Testis (tissue), 5 donors: ENCODE measurements at places on chromosomes 11 and 22. TPM values are rescaled to one million over a fixed set of nuclear protein-coding genes. Genes with fewer than 3 reads are reported as not detected.

The SERPINH1 gene
- polyA plus RNA-seq, result 92.2 TPM

The OR52I2 gene
- polyA plus RNA-seq, result not detected

DNA sequence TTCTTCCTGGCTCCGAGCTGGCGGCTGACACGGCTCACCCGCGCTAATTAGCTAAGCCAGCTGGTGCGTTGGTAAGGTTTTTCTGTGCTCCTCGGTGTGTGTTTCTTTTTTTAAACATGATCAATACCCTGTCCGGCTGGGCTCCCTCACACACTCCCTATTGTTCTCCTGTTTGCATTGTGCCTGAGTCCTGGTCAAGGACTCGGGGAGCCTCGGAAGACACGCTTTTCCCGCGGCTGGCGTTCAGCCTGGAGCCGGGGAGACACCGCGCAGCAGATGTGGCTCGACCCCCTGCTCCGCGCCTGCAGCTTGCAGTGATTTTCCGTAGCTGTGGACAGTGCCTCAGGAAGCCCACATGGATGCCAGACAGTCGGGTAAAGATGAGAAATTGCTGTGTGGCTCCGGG is 454.9 kb upstream of the CADM1 start:
- H3K4me3 ChIP-seq, result peak overlapping the region; percentile 33
- no peak overlapping the region for H3K27ac ChIP-seq

The P2RY6 gene
- polyA plus RNA-seq, result 2.7 TPM

The OR10D3 gene
- not detected for polyA plus RNA-seq

The TRIM51 gene
- 0.20 TPM for polyA plus RNA-seq

DNA sequence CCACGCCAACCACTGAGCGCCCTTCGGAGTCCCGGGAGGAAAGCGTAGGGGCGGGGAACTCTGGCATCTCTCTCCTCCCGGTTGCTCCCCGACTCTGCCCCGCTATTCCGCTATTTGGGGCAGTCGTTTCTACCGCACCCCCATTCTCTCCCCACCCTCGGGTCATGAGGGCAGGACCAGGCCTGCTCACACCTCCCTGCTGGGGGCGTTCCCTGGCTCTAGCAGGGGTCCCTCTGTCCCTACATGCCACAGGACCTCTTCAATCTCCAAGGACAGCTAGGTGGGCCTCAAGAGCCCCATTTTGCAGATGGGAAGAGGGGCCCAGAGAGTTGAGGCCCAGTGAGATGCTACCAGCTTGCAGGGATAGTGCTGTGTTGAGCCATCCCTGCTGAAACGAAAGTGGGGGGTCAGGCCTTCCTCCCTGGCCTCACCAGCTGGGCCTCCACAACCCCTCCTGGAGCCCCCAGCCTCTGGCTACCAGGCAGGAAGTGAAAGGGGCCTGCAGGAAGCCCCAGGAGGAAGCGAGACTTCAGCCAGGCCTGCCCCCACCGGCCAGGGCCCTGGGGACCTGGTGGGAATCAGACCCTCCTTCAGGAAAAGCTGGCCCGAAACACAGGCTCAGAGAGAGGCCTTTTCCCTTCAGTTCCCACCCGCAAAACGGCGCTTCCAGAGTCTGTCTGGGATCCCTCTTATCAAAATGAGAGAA is 5.5 kb upstream of the SHISA8 start:
- peak overlapping the region; percentile 38 for H3K4me3 ChIP-seq
- H3K27ac ChIP-seq, result no peak overlapping the region
- no peak for DNase-seq
- H3K4me1 ChIP-seq, result peaks cover 7% of the 10 kb centered on the region

DNA sequence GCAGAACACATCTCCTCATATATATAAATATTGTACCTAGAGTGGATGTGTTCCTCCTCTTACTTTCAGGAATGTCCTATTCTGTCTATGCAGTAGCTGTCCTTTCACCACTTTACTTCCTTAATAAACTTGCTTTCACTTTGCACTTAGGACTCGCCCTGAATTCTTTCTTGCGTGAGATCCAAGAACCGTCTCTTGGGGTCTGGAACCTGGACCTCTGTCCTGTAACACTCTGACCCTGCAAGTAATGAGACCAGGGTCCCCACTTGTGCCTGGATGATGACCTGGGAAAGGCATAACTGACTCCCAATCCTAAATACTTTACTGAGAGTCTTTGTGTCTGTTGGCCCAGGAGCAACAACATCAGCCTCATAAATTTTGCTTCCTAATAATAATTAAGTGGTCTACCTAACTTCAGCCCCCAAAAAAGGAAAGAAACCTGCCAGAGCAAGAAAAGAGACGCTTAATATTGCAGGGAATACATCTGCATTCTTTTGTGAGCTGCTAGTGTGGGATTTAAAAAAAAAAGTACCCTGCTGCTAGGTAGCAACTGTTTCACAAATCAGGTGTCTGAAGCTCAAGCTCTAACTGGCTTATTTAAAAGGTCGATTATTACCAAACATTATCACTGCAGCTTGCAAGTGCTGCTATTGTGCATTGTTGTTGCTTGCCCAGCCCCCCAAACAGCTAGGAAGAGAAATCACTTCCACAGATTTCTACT is 69.3 kb downstream of the FAM168A start:
- H3K4me3 ChIP-seq, result no peak overlapping the region
- H3K27ac ChIP-seq, result peak overlapping the region; percentile 25
- H3K27me3 ChIP-seq, result no peaks in the 10 kb centered on the region
- peak; percentile 17 for DNase-seq

DNA sequence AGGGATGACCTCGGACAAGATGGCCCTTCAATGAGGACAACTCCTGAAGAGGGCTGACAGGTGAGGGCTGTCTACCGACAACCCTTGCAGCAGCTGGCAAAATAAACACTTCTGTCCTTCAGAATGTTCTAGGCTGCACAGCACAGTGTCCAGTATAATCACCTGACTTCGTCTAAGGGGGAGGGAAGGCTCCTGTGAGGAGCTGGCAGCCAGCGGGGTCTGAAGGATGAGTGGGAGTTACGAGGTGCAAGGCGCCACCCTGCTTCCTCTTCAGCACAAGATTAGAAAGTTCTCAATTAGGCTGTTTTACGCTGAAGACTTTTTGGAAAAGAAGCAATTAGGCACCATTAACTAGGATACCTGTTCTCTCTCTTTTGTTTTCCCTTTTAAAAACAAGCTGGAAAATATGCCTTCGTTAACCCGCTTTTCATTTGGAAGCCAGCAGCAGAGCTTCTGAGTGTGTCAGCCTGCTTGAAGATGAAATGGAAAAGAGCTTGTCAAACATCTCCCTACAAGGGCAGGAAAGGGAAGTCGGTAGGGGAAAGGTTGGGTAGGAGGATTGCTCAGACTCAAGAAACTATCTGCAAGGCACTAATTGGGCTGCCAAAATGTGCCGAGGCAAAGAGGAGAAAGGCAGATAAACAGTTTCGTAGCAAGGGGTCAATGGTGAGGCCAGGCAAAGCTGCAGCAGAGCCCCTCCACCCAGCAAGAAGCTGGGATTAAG is 592.2 kb upstream of the CADM1 start:
- DNase-seq, result no peak
- no peaks in the 10 kb centered on the region for H3K36me3 ChIP-seq
- H3K4me3 ChIP-seq, result no peak overlapping the region
- H3K27ac ChIP-seq, result no peak overlapping the region
- H3K27me3 ChIP-seq, result no peaks in the 10 kb centered on the region

- no peak overlapping the region for H3K4me3 ChIP-seq
- H3K36me3 ChIP-seq, result no peaks in the 10 kb centered on the region
- H3K4me1 ChIP-seq, result peaks cover 24% of the 10 kb centered on the region
- no peak for DNase-seq
- H3K27me3 ChIP-seq, result no peaks in the 10 kb centered on the region
These were observed 8.3 kb upstream of the MYRF start for GRCh38 chr11:61744181-61744580.

- DNase-seq, result no peak
- no peak overlapping the region for H3K4me3 ChIP-seq
- no peak overlapping the region for H3K27ac ChIP-seq
- peaks cover 6% of the 10 kb centered on the region for H3K4me1 ChIP-seq
These were observed 19.7 kb downstream of the SLC37A2 start for GRCh38 chr11:125082611-125083311.

The SOX10 gene
- polyA plus RNA-seq, result 6.1 TPM

- no peaks in the 10 kb centered on the region for H3K27me3 ChIP-seq
- no peak overlapping the region for H3K27ac ChIP-seq
- H3K4me1 ChIP-seq, result peaks cover 15% of the 10 kb centered on the region
These were observed 1.0 kb upstream of the ADSL start for GRCh38 chr22:40345271-40345670.

The MTFP1 gene
- polyA plus RNA-seq, result 5.7 TPM

DNA sequence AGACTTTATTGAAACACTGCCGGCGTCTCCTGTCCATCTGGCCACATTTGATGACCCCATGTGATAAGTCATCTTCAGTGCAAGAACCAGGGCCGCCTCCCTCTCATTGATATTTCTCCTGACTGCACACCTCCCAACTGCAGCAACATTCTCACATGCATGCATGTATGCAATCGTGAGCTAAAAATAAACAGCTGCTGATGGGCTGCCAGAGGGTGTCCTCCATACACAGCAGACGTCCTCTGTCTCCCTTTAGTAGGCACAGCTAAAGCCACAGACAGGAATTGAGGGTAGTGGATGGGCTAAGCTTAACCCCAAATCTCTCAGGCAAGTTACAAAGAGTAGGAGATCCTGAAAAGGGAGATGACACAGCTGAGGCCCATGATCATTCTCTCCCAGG is 106.7 kb upstream of the HSD17B12 start:
- no peaks in the 10 kb centered on the region for H3K36me3 ChIP-seq
- H3K27me3 ChIP-seq, result no peaks in the 10 kb centered on the region
- H3K4me1 ChIP-seq, result peaks cover 39% of the 10 kb centered on the region
- no peak overlapping the region for H3K27ac ChIP-seq

The ANKRD49 gene
- polyA plus RNA-seq, result 11.3 TPM

The TSPO gene
- polyA plus RNA-seq, result 42.8 TPM

DNA sequence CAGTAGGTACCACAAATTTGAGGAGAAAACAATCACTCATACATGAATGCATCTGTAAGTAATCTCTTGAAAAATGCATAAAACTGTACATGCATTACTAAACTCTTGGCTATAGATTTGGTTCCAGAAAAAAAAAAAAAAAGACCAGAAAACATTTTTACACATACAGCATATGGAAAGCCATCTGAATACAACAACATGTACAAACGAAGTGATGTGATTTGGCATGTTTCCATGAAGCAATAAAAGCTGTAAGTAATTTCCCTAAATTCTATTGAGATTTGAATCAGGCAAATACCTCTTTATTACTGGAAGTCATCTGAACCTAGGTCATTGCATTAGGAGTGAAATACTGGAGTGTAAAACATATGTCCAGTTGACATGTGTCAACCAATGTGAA is 31.9 kb upstream of the ZC3H12C start:
- no peak for DNase-seq
- H3K4me3 ChIP-seq, result no peak overlapping the region
- no peaks in the 10 kb centered on the region for H3K27me3 ChIP-seq

- no peak for DNase-seq
- H3K4me3 ChIP-seq, result no peak overlapping the region
- H3K27ac ChIP-seq, result no peak overlapping the region
- no peaks in the 10 kb centered on the region for H3K4me1 ChIP-seq
- no peaks in the 10 kb centered on the region for H3K36me3 ChIP-seq
These were observed 866.0 kb downstream of the BRD1 start for GRCh38 chr22:48961705-48962104.

GRCh38 chr11:346529-346928 is 22.8 kb upstream of the B4GALNT4 start:
- no peaks in the 10 kb centered on the region for H3K4me1 ChIP-seq
- no peaks in the 10 kb centered on the region for H3K27me3 ChIP-seq
- DNase-seq, result no peak
- no peaks in the 10 kb centered on the region for H3K36me3 ChIP-seq
- no peak overlapping the region for H3K27ac ChIP-seq

The CRYBB3 gene
- 0.67 TPM for polyA plus RNA-seq

DNA sequence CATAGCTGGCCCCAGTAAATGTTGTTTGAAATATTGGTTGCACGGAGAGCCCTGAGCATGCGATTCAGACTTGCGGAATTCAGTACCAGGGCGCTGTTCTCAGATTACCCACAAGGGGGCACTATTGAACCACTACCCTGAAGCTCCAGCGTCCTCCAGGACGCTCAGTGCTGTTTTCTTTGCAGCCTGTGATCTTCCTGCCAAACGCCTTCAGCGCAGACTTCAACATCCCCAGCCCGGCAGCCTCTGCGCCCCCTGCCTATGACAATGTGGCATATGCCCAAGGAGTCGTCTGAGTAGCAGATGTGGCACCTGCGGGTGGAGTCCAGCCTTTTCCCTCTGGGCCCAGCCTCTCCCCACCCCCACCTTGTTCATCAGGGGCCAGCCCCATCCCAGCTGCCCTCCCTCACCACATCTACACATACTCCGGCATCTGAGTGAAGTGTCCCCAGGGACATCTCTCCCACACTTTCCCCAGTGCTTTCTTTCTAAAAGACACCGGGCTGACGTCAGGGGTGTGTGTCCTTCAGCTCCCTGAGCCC is 9.6 kb upstream of the MS4A10 start:
- H3K27me3 ChIP-seq, result no peaks in the 10 kb centered on the region
- peaks cover 12% of the 10 kb centered on the region for H3K4me1 ChIP-seq
- DNase-seq, result peak; percentile 95
- no peak overlapping the region for H3K27ac ChIP-seq
- H3K4me3 ChIP-seq, result no peak overlapping the region
- H3K36me3 ChIP-seq, result no peaks in the 10 kb centered on the region

- H3K27me3 ChIP-seq, result no peaks in the 10 kb centered on the region
- no peak overlapping the region for H3K4me3 ChIP-seq
- DNase-seq, result no peak
- H3K36me3 ChIP-seq, result no peaks in the 10 kb centered on the region
- H3K27ac ChIP-seq, result no peak overlapping the region
These were observed 18.1 kb downstream of the SLC6A5 start for GRCh38 chr11:20617346-20618005.

The CLMP gene
- polyA plus RNA-seq, result 6.5 TPM

GRCh38 chr22:29225422-29226090 is 19.9 kb downstream of the EMID1 start:
- peak overlapping the region; percentile 57 for H3K27ac ChIP-seq
- H3K4me3 ChIP-seq, result no peak overlapping the region
- H3K27me3 ChIP-seq, result no peaks in the 10 kb centered on the region
- H3K4me1 ChIP-seq, result peaks cover 16% of the 10 kb centered on the region
- no peaks in the 10 kb centered on the region for H3K36me3 ChIP-seq

GRCh38 chr11:72842126-72842525 is 27.9 kb downstream of the ATG16L2 start:
- H3K27me3 ChIP-seq, result no peaks in the 10 kb centered on the region
- no peak for DNase-seq

DNA sequence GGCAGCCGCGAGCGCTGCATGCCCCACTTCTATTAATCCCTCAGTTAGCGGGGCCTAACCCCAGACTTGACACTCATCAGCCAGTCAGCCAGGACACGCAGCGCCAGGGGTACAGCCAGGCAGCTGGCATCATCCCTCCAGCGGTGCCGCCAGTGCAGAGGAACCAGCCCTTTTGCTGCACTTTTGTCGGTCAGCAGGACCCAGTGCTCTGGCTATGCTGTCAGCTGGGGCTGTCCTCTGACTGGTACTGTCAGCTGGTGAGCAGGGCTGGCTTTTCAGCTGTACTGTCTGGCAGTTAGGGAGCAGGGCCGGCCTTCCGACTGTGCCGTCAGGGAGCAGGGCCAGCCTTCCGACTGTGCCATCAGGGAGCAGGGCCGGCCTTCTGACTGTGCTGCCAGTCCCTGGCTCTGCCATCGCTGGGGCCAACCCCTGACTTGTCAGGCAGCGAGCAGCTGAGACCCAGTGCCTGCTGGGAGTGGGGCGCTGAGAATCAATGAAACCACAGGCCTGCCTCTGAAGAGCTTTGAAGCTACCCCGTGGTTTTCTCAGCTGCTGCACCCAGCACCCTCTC is 115.4 kb downstream of the KIAA1671 start:
- H3K4me1 ChIP-seq, result no peaks in the 10 kb centered on the region
- no peaks in the 10 kb centered on the region for H3K27me3 ChIP-seq
- H3K4me3 ChIP-seq, result no peak overlapping the region
- H3K27ac ChIP-seq, result no peak overlapping the region
- no peaks in the 10 kb centered on the region for H3K36me3 ChIP-seq
- no peak for DNase-seq

GRCh38 chr22:45537734-45538181 is 35.1 kb downstream of the FBLN1 start:
- H3K36me3 ChIP-seq, result no peaks in the 10 kb centered on the region
- no peak overlapping the region for H3K4me3 ChIP-seq
- H3K27ac ChIP-seq, result no peak overlapping the region

The MAPK8IP2 gene
- 12.7 TPM for polyA plus RNA-seq
